ENCODE measurements at places on chromosomes 2 and 18.

GRCh38 chr2:219634171-219634940 is 6.9 kb downstream of the SLC4A3 start:
- no peak for DNase-seq

- DNase-seq: no peak
Observed at GRCh38 chr2:190863946-190864345, 16.7 kb upstream of the GLS start.

GRCh38 chr2:171602352-171602751 is 80.1 kb downstream of the CYBRD1 start:
- no peak for DNase-seq

DNA sequence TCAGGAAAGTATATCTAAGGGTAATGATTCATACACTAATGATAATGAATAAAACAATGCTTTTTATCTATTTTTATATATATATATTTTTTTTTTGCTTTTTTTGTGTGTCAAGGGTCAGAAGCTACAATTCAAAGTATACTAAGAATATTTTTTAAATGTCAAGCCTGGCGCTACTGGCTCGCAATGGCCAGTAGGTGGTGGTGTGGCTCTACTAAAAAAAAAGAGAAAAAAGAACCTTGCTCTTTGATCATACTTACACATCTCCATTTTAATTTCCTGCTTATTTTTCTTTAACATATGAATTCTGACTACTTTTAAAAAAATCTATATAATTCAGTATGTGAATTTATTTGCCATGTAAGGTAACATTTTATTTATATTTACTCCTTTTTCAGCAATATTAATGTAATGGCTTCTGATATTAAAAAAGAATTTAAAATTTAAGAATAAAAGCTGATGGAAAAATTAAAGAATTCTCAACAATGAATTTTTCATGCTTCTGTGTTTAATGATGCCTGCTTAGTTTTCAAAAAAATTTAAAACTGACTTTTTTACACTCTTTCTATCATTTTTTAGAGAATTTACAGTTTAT is 232.9 kb downstream of the GULP1 start:
- peak; percentile 11 for DNase-seq

GRCh38 chr2:176147210-176147799 is 4.0 kb upstream of the HOXD4 start:
- no peak for DNase-seq

DNA sequence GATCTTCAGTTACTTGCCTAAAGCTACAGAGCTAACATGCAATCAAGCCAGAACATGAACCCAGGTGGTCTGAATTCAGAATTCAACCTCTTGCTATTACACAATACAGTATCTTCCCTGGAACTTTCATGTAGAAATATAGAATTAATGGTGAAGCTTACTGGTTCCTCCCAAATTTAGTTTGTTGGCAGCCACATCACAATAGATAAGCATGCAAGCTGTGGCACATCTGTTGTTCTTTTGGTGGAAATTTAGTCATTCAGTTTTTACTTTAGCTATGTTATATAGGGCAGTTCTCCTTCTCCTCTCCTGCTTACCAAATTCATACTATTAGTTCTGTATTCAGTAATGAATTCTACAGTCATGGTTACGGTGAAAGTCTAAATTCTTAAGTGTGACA is 101.0 kb upstream of the RNF152 start:
- no peak for DNase-seq

DNA sequence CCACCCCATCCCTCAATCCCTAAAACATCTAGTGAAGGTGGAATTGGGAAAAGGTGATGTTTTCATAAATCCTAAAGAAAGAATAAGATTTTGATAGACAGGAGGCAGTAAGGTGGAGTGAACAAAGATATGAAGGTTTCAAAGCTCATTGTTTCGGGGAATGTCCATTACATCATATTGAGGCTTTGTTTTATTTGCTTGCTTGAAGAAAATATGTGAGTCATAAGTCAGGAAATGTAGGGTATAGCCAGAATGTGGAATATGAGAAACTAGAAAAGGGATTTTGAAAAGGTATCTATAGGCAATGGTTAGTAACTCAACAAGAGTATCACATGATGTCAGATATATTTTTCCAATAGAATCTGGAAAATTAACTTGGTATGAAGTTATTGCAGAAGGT is 1178.5 kb upstream of the ACVR2A start:
- DNase-seq: no peak

All from prostate gland (tissue), 2 donors.